ENCODE measurements at places on chromosomes 4 and X.

- no peak for DNase-seq
Observed at GRCh38 chrX:119790977-119791436, 423 bp downstream of the RPL39 start.

GRCh38 chr4:26936284-26937065, 75.8 kb downstream of the STIM2 start:
- no peak for DNase-seq

GRCh38 chrX:120514236-120514635, 45.1 kb upstream of the LAMP2 start:
- no peak for DNase-seq

GRCh38 chrX:109343671-109344070, 138.2 kb downstream of the GUCY2F start:
- no peak for DNase-seq

- no peak for DNase-seq
Observed at GRCh38 chrX:138298268-138298667, 413.2 kb downstream of the FGF13 start.

GRCh38 chrX:72026341-72027023, 105.2 kb downstream of the RTL5 start:
- DNase-seq: no peak

DNA sequence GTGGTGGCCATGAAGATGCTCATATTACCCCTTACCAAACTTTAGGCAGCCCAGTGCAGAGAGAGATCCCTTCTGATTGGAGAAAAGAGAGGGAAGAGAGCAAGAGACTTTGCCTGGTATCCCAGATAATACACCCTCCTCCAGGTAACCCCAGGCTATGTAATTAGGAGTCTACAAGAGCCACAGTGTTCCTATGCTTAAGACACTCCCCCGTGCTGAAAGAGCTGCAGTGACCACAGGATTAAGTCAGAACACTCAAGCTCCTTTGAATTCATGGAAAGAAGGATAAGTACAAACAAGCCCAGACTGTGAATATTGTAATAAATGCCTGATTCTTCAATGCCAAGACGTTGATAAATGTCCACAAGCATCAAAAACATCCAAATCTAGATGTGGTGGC, 41.4 kb downstream of the PABPC4L start:
- DNase-seq: no peak

GRCh38 chr4:84971319-84971932, 4.9 kb upstream of the WDFY3 start:
- DNase-seq: no peak

DNA sequence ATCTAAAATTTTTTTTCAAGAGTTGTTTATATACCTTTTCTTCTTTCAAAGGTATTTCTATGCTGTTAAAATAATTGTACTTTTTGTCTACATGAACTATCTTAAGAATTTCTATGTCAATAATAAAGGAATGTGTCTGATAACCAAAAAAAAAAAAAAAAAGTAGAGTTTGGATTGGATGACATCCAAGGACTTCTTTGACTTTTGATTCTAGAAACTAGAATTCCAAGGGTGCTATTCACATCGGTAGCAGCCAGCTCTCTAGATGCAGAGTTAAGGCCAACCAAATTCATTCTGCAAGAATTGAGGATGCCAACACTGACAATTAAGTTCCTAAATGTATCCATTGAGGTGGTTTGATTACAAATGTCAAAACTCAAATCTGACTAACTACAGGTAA, 42.0 kb upstream of the PRKG2 start:
- no peak for DNase-seq

- DNase-seq: no peak
Observed at GRCh38 chr4:152068866-152069265, 308.1 kb upstream of the GATB start.

DNA sequence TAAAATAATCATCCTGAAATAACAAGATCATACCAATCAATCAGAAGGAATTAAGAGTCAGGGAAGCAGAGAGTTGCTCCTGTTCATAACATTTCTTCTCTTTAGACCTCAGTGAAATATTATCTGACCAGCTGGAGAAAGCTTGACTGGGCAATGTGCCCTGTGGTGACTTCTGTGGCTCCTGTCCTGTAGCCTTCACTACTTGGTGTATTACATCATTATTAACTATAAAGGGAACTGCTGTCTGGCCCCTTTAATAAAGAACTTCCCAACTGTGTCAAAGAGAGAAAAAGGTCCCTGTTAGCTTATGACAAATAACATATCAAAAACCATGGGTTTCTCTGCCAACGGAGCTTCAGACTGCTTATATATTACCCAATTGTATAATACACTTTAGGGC, 18.0 kb downstream of the OPHN1 start:
- DNase-seq: no peak

DNA sequence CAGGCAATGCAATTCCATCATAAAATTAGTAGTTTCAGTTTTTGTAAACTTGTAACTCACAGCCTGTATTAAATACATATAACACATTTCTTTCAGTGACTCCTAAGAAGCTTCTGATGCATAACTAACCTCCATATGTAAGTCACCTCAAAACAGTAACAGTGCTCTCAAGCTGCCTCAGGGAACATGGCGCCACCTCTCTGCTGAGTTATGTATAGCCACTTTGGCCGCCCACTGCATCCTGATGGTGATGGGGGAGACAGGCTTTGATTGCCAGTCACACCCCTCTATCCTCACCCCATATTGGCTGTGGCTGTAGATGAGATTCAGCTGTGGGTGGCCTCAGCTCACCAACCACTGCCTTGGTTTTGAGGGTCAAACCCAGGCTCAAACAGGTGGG, 54.3 kb downstream of the LRBA start:
- DNase-seq: peak; percentile 47

- no peak for DNase-seq
Observed at GRCh38 chrX:139126493-139126892, 404.0 kb upstream of the F9 start.

DNA sequence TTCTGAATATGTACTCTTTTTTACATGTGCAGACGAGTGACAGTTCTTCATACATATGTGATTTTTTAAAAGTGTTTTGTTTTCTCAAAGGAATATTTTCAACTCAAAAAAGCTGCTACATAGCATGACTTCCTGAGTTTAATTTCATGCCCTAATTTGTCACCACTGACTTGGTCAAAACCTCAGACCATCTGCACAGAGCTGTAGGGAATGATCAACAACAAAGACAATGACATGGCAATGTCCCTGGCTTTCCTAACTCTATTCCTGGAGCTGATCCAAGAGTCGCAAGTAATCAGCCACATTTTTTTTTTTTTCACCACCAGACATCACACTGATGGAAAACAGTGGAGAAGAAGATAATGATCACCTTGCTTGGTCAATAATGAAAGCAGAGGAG, 97.7 kb downstream of the TMA16 start:
- no peak for DNase-seq

- no peak for DNase-seq
Observed at GRCh38 chr4:153643406-153644383, 40.4 kb upstream of the TLR2 start.

- no peak for DNase-seq
Observed at GRCh38 chrX:48989483-48989882, 12.6 kb downstream of the GRIPAP1 start.

DNA sequence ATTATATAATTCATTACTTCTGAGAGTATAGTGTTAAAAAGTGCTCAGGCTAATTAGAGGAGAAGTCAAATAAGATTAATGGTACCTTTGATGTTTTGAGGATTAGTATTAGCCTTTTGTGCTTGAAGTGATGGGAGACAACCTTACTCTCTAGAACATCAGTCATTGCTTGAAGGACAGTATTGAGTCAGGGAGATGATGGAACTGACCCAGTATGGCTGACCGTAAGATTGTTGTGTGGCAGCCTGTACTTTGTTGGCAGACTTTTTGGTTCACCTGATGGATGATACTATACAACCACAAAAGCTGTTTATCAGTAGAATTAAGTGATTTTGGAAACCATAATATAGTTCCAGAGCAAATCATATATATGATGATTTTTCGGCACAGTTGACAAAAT, 9.9 kb downstream of the OGT start:
- DNase-seq: no peak

DNA sequence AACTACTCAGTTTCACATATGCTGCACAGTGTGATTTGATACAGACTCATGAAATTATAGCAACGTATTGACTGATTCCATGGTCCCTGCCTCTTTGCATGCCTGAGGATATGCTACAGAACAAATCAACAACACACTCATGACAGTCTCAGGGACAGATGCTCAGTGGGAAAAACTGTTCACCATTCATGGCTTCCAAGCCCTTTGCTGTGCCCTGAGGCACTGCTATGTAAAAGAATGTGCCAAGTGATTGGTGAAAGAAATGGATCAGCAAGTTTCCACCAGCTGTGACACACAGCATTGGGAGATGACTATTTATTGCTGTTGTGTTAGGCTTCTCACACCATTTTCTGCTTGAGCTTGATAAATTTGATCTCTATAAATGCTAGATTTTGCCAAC, 825.6 kb upstream of the INTU start:
- DNase-seq: no peak

DNA sequence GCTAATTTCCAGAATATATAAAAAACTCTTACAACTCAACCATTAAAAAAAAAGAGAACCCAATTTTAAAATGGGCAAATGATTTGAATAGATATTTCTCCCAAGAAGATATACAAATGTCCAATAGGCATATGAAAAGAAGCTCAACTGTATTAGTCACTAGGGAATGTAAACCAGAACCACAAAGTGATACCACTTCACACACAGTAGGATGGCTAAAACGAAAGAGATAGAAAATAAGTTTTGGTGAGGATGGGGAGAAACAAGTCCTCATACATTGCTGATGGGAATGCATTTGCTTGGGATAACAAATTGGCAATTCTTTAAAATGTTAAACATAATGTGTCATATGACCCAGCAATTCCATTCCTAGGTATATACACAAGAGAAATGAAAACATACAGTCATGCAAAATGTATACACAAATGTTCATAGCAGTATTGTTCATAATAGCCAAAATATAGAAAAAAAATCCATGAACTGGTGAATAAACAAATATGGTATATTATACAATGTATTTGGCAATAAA, 5.7 kb downstream of the TCEAL3 start:
- no peak for DNase-seq

- DNase-seq: no peak
Observed at GRCh38 chr4:168551211-168551610, 54.4 kb downstream of the PALLD start.

- no peak for DNase-seq
Observed at GRCh38 chrX:96763608-96764007, 79.0 kb downstream of the DIAPH2 start.

GRCh38 chrX:44349561-44349960, 6.1 kb upstream of the EFHC2 start:
- no peak for DNase-seq

DNA sequence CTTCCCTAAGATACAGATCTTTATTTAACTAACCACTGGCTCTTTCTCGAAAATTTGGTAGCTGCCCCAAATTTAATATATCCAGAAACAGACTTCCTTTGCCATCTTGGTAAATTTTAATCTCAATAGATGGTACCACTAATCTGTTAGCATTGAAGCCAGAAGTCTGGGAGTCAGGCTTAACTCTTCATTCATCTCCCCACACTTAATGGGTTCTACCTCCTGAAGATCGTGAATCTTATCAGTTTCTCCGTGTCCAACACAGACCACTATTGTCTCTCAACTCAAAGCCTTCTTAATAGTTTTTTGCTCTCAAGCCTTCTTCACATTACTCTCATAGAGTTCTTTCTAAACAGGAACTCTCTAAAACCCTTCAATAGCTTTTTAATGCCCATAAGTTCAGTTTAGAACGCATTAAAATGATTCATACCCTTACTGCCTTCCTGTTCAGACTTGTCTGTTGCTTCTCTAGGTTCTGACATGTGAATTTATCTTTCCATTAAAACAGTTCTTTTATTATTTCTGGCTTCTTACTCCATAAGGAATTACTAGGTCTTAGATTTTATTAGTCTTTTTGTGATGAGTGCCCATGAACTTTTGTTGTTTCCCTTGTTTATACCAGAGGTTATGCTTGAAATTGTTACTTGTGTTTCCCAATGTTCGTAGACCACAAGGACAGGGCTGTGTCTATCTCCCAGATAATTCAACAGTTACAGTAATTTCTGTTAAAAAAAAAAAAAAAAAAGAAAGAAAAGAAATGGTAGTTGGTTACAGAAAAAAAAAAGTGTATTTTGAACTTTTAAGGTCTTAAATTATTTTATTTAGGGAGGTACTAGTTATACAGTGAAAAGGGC, 54.7 kb downstream of the SMARCAD1 start:
- DNase-seq: no peak

DNA sequence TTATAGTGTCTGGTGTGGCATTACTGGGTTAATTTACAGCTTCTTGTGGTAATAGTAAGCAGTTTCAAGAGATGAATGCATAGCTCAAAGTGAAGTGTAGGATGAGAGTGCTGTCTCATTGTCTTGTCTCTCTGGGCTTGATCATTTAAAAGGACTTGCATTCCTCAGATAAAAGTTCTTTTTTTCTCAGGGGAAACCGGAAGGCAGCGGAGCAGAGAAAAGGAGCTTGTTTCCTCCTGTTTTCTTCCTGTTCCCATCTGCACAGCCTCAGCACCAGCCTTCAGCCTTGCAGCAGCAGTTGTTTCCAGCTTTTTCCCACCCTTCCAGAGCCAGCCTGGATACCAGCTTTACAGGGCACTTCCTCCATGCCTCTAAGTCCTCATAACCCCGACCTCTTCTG, 61.4 kb upstream of the LGI2 start:
- DNase-seq: no peak

- no peak for DNase-seq
Observed at GRCh38 chr4:168716406-168717129, 219.7 kb downstream of the PALLD start.

- DNase-seq: no peak
Observed at GRCh38 chr4:7839856-7840255, 99.8 kb downstream of the AFAP1 start.

GRCh38 chrX:149539283-149540130, 1.3 kb upstream of the EOLA1 start:
- peak; percentile 65 for DNase-seq

DNA sequence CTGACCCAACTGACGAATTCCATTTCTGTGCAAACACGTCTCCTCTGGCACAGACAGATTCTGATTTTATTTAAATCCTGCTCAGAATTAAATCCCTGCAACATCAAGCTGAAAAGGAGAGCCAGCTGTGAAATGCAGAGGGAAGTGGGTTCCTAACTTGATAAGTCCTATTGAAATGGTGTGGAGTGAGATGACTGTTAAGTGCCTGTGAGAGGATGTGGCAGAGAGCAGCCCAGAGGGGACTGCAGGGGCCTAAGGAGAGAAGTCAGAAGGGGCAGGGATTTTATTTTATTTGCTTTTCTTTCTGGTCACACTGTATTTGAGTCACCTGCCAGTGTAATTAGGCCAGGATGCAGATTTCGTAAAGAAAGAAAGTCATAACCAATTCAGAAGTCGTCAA, 277.4 kb downstream of the NKX6-1 start:
- DNase-seq: no peak

DNA sequence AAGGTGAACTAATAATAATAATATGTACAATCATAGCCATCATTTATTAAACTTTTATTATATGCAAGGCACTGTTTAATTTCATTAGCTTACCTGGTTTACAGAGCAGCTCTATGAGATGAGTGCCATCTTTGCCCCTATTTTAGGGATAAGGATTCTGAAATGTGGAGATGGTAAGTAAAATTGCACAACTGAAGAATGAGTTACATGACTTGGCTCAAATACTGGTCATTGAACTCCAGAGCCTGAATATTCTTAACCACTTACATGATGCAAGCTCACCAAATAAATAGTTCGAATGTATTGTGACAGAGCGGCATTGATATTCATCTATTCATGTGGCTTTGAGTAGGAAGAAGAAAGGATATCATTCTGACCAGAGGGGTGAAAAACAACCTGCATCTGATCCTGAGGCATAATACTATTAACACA, 11.7 kb downstream of the ALB start:
- no peak for DNase-seq

GRCh38 chr4:148270630-148271029, 171.6 kb downstream of the NR3C2 start:
- DNase-seq: no peak

Measured in stimulated activated CD8-positive, alpha-beta memory T cell treated with anti-CD3 and anti-CD28 coated beads, Interleukin-2, amount 100 ng/mL, for 48 hours (primary cell).